ENCODE measurements at places on chromosomes 12 and 14.
A peak's percentile ranks its signal among the peaks of the same experiment; 100 is the strongest.

DNA sequence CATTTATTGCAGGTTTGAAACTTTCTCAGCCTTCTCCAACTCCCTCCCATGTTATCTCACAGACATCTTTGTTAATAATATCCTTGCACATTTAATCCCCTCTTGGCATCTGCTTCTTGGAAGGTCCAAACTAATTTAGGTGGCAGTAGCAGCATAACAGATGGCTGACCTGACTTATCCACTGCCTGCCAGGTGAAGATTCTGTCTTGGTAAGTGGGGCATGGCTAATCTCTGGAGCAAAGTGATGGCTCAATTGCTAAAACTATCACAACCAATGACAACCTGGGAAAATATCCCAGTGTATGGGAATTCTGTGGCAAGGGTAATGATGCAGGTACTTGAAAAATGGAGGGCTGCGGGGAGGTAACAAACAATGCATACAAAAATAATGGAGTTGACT is 58.2 kb upstream of the ALG10B start:
- no peak for DNase-seq

GRCh38 chr12:9699269-9699897 is 29.9 kb downstream of the CLEC2D start:
- DNase-seq: no peak

GRCh38 chr12:125081427-125081826 is 16.2 kb downstream of the AACS start:
- no peak for DNase-seq

DNA sequence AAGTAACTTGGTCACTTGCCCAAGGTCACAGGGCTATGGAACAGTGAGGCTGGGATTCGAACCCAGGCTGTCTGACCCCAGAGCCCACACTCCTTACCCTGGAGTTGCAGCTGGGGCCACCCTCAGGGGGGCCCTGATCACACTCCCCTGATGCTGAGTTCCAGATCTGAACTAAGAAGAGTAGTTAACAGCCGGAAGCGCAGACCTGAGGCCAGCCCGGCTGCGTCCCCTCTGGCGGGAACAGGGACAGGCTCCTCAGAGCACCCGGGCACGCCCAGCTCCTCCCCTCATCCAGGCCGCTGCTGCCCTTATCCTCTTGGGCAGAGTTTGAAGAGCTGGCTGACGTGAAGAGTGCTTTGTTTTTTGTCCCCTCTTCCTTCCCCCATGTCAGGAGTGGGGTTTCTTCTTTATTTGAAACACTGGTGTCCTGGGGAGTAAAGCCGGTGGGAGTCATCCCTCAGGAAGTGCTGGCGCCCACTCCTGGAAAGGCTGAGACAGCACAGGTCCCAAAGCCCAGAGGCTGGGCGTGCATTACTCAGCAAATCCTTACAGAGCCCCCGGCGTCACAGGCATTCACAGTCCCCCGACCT is 8.7 kb downstream of the PHB2 start:
- peak; percentile 74 for DNase-seq

DNA sequence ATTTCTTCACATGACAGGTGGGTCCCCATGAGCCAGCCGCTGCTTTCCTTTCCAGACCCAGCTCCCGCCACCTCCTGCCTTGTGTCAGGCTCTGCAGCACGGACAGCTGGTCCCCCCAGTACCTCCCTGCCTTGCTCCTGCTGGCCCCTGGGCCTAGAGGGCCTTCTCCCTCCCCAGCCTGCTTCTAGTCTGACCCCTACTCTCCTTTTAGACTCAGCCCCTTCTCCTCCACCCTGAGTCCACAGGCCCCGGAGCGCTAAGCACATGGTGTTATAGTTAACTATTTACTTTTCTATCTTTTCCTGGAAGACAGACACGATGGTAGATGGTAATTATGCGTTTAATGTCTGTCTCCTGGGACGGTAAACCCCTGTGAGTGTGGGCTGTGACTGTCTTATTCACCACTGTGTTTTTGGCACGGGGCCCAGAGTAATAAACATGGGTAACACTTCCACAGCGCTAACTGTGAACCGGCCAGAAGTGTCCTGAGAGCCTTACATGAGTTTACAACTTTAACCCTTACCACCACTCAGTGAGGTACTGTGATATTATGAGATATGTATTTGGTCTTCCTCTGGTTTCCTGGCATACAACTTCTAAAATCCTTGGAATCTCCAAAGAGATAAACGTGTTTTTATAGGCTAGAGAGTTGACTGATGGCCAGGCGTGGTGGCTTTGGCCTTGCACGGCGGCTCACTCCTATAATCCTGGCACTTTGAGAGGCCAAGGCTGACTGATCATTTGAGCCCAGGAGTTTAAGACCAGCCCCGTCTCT is 41.2 kb downstream of the DGLUCY start:
- peak; percentile 87 for DNase-seq

GRCh38 chr12:131101703-131102492 is 148.2 kb downstream of the ADGRD1 start:
- no peak for DNase-seq

- no peak for DNase-seq
Measured at GRCh38 chr14:97361181-97361580, 564.0 kb downstream of the VRK1 start.

DNA sequence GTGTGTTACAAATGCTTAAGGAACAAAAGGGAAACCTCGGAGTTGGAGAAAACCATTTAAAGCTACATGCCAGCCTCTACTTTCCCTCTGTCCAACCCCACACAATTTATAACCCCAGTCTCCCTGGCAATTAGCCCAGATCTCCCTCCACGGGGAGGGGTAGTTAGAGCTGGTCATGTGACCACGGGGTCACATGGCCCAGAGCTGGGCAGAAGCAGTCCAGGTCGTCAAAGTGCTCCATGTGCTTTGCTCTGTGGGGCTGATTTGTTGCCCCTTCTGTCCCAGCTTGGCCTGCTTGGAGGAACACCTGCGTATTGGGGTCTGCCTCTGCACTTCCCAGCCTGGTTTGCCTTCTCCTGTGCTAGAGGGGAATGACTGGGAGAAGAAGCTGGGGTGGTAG is 219.1 kb downstream of the RBM19 start:
- peak; percentile 5 for DNase-seq

- peak; percentile 55 for DNase-seq
Measured at GRCh38 chr12:79524507-79525148, 166.1 kb downstream of the PAWR start.
